ENCODE measurements at places on chromosomes 6 and 20. TPM values are rescaled to one million over a fixed set of nuclear protein-coding genes. Genes with fewer than 3 reads are reported as not detected.

The TNXB gene
- total RNA-seq = 223 TPM

The MAPK13 gene
- total RNA-seq = 4.3 TPM

The SMLR1 gene
- not detected for total RNA-seq

The RFX6 gene
- total RNA-seq = not detected

The AVP gene
- not detected for total RNA-seq

The NAPB gene
- 18.7 TPM for total RNA-seq

DNA sequence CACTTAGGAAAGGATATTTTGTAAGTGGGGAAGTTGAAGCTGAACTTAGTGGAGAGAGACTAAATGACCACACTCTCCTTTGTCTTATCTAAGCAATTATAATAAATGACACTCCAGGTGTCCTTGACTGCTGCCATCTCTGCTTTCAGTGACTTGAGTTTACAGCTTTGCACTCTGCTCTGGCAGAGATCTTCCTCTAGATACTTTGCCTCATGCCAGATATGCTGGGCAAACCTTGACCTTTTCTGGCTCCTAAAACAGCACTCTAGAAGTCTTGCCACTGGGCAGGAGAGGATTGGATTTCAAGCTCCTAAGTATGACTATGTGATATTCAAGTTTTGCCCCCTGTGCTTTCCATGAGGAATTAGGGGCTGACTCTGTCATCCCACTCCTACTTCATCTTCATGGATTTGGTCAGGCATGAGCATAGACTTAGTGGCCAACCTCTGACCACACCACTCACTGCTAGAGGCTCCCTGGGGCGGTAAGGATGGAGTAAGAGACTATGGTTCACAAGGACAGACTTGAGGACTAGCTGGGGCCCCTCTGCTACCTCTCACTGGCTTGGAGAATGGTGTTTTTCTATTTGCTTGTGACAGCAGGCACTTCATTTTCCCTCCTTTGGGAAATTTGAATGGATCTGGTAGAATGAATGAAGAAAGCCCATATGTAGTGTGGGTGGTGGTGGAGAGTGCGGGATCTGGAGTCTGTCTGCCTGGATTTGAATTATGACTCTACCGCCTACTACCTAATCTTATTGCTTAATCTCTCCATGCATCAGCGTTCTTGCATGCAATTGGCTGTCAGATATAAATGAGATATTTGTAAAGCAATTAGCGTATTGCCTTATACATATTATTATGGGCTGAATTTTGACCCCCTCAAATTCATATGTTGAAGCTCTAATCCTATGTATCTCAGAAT, 191.4 kb downstream of the REV3L start:
- DNase-seq = no peak

DNA sequence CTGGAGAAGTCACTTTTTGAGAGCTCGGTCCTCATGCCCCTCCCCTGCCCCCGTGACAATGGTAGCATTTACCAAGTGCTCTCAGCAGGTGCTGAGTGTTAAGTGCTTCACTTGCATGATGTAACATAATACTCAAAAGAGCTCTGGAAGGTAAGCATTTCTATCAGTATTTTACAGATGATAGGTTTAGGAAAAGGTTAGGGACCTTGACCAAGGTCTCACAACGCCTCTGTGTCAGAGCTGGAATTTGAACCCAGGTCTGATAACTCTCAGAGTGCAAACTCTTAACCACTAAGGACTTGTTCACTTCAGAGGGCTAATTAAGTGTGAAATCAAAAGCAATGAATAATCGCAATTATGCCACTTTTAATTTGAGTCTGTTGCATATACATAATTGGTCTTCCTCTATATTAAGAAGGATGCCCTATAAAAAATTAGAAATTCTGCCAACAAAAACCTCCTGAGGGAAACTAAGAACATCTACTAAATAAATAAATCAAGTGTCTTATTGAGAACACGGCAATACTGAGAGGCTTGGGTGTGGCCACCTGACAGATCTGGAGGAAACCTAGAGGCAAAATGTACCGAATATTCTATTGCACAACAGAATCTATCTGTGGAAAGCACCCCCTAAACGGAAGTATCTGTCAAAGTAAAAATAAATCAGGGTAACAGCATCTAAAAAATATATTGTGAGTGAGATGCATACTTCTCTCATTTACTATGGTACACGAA, 109.8 kb downstream of the BACH2 start:
- no peak for DNase-seq

- no peak for DNase-seq
These were observed 100.9 kb downstream of the HFE start for GRCh38 chr6:26187981-26188635.

DNA sequence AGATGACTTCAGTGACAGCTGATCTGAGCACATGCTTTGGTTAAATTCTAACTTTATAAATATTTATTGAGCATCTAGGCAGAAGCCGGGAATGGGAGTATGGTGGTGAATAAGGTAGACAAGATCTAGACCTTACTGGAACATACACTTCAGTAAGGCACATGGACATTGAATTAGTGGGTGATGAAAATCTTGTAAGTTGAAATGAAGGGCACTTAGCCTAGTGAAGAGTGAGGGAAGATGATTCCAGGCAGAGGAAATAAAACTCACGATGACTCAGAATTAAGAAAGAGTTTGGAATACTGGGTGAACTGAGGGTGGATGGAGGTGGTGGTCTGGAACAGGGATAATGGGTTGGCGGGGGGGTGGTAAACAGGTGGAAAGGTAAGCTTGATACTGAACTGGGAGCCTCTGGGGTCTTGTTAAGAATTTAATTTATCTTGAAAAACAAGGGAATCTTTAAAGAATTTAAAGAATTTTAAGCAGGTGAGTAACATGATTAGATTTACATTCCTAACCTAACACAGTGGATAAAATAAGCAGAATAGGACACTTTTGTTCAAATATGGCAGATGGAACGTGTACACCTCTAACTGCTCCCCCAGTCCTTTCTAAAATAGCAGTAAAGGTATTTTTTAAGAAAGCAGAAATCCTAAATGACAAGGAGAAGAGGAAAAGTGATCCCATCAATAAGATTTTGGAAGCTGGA, 75.2 kb upstream of the ARHGAP18 start:
- no peak for DNase-seq

DNA sequence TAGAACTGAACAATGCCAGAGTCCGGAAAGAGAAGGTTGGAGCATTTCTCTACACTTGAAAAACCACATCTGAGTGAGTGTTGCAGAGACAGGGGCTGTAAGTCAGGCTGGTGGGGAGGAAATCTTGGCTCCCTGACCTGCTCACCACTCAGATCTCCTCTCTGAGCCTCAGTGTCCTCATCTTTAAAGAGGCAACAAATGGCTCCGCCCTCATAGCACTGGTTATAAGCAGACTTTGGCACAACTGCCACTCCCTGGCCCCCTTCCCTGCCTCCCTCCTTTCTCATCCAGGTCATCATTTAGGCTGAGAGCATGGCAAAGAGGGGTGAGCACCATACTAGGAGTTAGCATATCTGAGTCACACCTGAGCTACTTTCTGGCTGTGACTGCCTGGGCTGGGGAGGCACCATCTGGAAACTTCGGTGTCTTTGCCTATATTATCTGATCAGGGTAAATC, 10.6 kb downstream of the SIRPG start:
- DNase-seq = no peak

GRCh38 chr6:43096451-43097097, 20.5 kb downstream of the PTK7 start:
- DNase-seq = no peak

GRCh38 chr20:48562586-48563116, 265.1 kb downstream of the PREX1 start:
- DNase-seq = no peak

- no peak for DNase-seq
These were observed 64.3 kb downstream of the CDH4 start for GRCh38 chr20:61316346-61316745.

DNA sequence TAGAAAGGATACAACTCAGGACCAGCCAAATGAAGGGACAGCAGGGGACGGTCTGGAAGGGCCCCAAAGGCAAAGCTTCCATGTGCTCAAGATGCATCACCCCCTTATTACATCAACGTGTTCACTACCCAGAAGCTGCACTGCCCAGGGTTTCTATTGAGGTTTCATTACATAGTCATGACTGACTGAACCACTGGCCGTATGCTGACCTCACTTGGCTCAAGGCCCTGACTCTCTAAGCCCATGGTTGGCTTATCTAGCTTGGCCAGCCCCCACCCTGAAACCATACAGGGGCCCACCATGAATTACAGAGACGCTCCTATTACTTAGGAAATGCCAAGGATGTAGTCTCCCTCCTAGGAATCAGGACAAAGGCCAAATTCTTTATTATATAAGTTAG, 179.4 kb downstream of the FOXC1 start:
- no peak for DNase-seq

GRCh38 chr6:7823552-7823951, 87.0 kb downstream of the TXNDC5 start:
- DNase-seq = no peak

- no peak for DNase-seq
These were observed 136.4 kb upstream of the RREB1 start for GRCh38 chr6:6971369-6971768.

DNA sequence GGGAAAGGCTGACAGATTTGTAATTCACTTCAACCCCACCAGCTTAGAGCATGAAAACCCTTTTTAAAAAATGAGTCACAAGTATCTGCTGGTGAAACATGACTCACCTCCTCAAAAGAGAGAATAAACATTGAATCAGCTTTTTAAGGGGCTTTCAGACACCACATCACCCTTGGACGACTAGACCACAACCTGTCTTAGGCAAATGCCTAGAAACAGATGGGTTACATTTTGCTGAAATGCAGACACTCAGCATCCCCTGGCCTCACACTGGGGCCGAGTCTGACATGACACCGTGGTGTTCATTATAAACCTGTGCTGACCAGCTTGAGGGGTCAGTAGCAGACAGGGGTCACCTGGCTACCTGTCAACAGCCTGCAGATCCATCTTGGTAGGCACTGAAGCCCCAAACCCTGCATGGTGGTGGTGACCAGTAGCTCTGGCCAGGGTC, 175.3 kb upstream of the CST7 start:
- DNase-seq = no peak

DNA sequence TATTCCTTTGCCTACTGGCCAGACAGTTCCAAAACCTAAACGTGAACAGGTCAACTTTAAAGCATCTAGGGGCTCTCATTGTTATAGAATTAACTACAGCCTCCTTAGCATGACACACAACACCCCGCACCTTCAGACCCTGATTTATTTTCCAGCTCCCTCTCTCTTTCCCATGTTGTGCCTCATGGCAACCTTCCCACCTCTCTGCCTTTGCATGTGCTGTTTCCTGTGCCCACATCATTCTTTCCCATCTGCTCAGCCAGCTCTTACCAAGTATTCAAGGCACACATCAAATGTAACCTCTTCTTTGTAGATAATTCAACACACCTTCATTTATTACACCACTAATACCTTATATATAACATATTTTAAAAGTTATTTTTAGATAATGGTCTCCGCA, 291.0 kb downstream of the COL12A1 start:
- DNase-seq = no peak

DNA sequence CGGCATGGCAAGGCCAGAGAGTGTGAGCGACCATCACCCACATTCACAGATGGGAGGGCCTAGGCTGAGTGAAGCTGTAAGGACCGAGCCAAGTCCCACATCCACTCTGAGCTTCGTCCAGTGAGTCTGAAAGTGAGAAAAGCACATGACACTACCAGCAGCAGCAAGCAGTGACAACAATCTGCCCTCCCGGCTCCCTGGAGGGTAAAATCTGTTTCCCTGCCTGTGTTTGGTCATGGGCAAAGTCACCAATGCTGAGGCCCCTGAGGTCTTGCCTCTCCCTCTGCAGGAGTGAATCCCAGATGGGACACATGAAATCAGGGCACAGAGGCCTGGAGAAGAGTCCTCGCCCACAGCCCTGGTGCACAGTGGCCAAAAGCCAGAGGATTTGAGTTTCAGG, 6.4 kb upstream of the CST7 start:
- no peak for DNase-seq
